Cardiac septum (tissue), 1 donor: ENCODE measurements at places on chromosomes 2 and 18. TPM values are rescaled to one million over a fixed set of nuclear protein-coding genes. Genes with fewer than 3 reads are reported as not detected.

GRCh38 chr2:54274781-54275242, 18.8 kb upstream of the TSPYL6 start:
- no peak for DNase-seq

- no peak for DNase-seq
These were observed 236.0 kb downstream of the CLIP4 start for GRCh38 chr2:29351248-29351647.

- no peak for DNase-seq
These were observed 219.2 kb upstream of the UBE2E3 start for GRCh38 chr2:180761224-180761623.

Gene DPYSL5
- 0.19 TPM for total RNA-seq
